ENCODE measurements at places on chromosomes 6 and 20.

- no peak for DNase-seq
These were observed 206.8 kb downstream of the SIM1 start for GRCh38 chr6:100257793-100258395.

DNA sequence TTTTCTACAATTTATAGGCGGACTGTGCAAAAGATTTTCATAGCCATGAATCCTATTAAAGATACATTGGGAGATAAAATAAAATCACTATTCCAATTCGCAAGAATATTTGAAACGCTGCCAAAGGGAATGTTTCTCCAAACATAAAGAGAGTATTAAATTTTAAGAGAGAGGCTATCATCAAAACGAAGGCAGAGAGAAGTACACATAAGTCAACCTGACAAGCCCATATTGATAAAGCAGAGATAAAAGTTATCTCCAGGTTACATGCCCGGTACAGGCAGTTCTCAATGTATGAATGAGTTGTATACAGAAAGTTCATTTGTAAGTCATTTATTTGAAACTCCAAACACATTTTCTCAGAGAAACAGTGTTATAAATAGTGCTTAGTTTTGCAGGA lies 193.1 kb downstream of the ATXN1 start:
- DNase-seq: no peak

DNA sequence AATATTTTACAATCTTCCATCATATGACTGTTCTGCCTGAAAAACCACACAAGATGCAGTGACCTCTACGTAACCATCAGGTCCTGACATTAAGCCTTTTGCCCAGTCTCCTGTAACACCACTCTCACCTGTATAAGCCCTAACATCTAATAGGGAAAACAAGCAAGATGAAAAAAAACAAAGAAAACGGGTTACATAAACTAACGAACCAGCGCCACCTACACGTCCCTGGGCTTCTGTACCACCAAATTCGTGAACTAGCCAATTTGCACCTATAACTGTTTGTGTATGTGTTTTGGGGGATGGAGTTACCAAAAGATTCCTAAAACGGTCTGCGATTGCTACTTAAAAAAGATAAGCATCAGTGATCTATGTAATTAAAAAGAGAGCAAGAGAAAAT lies 70.2 kb downstream of the BLOC1S5 start:
- no peak for DNase-seq

- peak; percentile 8 for DNase-seq
These were observed 1.7 kb downstream of the NUDT3 start for GRCh38 chr6:34390531-34391472.

- peak; percentile 50 for DNase-seq
These were observed 80.4 kb upstream of the BTN3A2 start for GRCh38 chr6:26284537-26285142.

DNA sequence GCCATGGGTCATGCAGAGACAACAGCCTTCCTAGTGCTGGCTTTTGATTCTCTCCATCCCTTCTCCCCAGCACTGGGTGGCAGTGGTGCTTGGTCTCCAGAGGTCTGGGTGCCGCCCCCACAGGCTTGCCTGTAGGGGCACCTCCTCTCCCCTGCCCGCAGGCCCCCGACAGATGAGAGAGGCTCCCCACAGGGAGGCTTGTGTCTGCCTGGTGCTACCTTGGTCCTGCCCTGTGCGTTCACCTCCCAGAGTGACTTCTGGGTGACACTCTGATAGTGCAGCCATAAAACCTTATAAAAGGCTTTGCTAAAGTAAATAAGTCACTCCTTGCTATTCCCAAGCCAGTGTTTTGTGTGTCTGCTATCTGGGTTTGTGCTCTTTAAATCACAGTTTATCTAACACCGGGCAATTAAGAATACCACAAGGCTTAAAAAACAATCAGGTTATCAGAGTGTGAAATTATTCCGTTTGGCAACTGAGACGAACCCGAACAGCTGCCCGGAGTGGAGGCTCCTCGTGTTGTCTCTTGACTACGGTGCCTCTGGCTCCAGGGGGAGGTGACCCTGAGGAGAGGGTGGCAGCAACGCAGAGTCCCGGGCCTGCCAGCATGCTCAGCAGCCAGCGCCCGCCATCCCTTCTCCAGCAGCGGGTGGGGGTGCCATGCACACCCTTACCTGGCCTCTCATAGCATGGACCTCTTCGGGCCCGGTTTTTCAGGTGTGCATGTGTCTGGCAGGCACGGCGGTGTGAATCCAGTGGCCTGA lies 5.4 kb upstream of the C20orf204 start:
- no peak for DNase-seq

DNA sequence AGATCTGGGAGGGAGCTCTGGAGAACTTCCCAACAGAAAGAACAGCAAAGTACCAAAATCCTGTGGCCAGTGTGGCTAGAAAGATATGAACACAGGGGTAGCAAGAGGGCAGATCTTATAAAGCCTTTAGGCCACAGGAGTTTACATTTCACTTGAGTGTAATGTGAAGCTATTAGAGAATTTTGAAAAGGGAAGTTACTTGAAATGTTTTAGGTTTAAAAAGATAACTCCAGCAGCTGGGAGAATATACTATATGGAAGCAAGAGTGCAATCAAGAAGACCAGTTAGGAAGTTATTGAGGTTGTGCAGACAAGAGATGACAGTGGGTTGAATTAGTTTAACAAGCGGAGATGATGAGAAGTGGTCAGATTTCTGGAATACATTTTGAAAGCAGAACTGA lies 7.9 kb downstream of the SUPT3H start:
- no peak for DNase-seq

- DNase-seq: peak; percentile 67
These were observed 126.8 kb downstream of the ALDH8A1 start for GRCh38 chr6:134822920-134823709.

- no peak for DNase-seq
These were observed 5.3 kb downstream of the HDDC2 start for GRCh38 chr6:125296471-125296870.

- no peak for DNase-seq
These were observed 97.3 kb downstream of the BMP7 start for GRCh38 chr20:57169162-57169561.

DNA sequence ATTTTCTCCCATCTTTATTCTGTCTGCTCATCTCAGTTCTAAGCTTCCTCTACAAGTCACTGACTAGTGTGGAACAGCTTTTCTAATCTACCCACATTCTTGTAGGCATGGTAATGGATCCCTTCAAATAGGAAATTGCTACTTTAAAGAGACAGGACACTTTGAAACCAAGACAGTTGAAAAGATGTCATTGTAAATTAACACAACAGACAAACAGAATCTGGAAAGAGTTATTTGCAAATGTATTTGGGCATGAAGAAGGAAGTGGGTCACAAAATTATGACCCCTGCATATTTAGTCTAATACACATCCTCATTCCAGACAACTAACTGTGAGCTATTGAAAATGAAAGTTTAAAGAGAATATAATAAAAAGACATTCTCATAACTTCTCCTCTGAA lies 298.2 kb upstream of the MARCKS start:
- no peak for DNase-seq

DNA sequence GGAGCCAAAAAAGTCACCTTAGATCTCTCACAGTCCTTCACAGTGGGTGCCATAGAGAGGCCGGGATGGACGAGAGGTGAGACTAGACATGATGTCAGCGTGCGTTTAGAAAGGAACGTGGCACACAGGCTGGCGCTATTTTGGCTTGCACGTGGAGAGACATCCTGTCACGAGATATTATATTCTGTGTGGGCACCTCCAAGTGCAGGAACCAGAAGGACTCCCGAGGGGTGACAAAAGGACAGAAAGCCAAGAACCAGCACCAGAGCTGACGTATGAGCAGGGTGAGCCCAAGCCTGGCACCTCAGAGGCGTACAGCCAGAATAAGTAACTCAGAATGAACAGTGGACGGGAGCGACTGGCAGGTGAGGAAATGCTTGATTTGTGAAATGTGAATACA lies 49.9 kb upstream of the QKI start:
- DNase-seq: no peak

- no peak for DNase-seq
These were observed 35.0 kb upstream of the CD93 start for GRCh38 chr20:23120936-23121750.

- DNase-seq: no peak
These were observed 246.0 kb downstream of the PHACTR1 start for GRCh38 chr6:12962529-12962928.

DNA sequence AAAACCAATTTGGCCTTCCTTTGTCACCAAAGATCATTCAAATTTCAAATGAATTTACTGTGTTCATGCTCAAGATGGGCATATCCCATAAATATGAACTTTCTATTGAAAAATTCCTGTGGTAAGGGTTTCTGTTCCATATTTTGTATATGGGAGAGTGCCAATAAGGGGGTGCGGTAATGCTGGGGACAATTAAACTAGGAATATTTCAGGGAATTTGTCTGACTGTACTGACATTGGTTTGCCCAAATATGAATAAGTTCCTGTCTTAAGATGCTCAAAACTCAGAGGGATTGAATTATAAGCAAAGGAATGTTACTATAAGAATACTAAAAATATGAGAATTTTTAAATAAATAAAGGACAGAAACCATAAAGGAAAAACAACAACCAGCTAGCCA lies 553.0 kb upstream of the MARCKS start:
- no peak for DNase-seq

GRCh38 chr6:45644720-45645119 lies 267.0 kb upstream of the SUPT3H start:
- DNase-seq: no peak

- no peak for DNase-seq
These were observed 66.0 kb upstream of the TXNDC5 start for GRCh38 chr6:7976485-7977056.

- DNase-seq: no peak
These were observed 53.1 kb downstream of the SLC22A1 start for GRCh38 chr6:160174681-160175080.

DNA sequence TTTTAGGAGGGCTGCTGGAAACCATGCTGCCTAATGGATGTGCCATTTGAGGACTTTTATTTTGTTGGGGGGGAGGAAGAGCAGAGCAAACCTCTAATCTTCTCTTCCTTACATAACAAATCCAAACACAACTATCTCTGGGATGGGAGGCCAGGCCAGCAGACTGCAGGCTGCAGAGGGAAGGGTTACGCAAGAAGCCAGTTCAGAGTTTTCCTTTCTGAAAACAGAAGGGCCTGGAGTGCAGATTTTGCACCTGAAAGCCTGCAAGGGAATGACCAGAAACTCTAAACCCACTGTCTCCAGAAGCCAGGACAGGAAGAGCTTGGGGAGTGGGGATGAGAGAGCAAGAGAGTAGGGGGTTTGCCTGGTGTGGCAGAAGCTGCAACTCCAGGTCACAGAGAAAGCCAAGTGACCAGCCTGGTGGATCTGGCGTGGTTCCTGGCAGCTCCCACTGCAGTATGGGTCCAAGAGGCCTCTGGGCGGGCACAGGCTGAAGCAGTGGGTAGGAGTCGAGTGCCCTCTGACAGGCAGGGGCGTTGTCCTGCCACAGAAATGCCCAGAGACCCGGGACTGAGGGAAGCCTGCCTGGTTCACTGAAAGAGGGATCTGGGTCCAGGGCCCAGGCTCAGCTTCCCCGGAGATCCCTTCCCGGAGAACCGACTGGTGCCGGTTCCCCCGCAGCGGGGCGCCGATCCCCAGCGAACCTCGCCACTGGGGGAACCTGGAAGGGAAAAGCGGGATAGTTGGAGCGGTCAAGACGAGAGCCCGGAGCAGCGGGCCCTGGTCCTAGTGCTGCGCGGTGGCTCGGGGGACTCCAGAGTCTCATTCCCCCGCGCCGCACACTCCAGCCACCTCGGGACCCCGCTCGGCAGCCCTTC lies 6.7 kb downstream of the MAFB start:
- peak; percentile 34 for DNase-seq

GRCh38 chr20:30598460-30599230 lies 658.8 kb upstream of the DEFB115 start:
- no peak for DNase-seq

DNA sequence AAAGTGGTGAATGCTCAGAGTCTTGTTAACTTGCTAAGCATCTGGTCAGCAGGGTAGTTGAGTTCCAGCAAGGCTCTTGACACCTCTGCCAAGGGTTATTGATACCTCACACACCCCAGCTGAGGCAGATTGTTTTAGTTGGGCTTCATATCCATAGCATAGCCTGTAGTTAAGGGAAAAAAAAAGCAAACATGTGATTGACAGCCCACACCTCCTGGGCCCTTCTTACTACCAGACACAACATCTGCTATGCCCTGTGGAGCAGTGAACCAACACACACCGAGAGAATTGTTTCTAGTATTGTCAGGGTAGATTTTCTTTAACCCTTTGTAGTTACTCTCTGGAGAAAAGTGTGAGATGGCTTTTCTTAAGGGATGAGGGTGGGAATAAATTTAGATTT lies 697.0 kb upstream of the POU3F2 start:
- DNase-seq: no peak

GRCh38 chr20:40512994-40513393 lies 176.0 kb downstream of the MAFB start:
- DNase-seq: no peak
